ENCODE measurements at places on chromosomes 11 and 22.

GRCh38 chr11:8789864-8790263 lies 107.3 kb downstream of the RPL27A start:
- DNase-seq: no peak

GRCh38 chr11:83979593-83979992 lies 693.4 kb upstream of the CCDC90B start:
- no peak for DNase-seq

- no peak for DNase-seq
These were observed 38.1 kb downstream of the LARGE2 start for GRCh38 chr11:45960387-45961095.

GRCh38 chr11:62398011-62398994 lies 20.5 kb upstream of the SCGB1A1 start:
- no peak for DNase-seq

GRCh38 chr22:46042786-46043185 lies 65.8 kb upstream of the WNT7B start:
- DNase-seq: no peak

- DNase-seq: no peak
These were observed 817.3 kb upstream of the API5 start for GRCh38 chr11:42494459-42494858.

GRCh38 chr22:20093418-20094196 lies 13.6 kb downstream of the DGCR8 start:
- no peak for DNase-seq

GRCh38 chr22:22789922-22790845 lies 97.4 kb upstream of the IGLL5 start:
- no peak for DNase-seq

Data from activated CD4-positive, alpha-beta T cell treated with anti-CD3 and anti-CD28 coated beads for 1 hour (primary cell).